ENCODE measurements at places on chromosomes 6 and 20. TPM values are rescaled to one million over a fixed set of nuclear protein-coding genes. Genes with fewer than 3 reads are reported as not detected.

The ELOVL5 gene
- 78.7 TPM for total RNA-seq

The CCR6 gene
- 0.30 TPM for total RNA-seq

The ADAM33 gene
- 53.2 TPM for total RNA-seq

DNA sequence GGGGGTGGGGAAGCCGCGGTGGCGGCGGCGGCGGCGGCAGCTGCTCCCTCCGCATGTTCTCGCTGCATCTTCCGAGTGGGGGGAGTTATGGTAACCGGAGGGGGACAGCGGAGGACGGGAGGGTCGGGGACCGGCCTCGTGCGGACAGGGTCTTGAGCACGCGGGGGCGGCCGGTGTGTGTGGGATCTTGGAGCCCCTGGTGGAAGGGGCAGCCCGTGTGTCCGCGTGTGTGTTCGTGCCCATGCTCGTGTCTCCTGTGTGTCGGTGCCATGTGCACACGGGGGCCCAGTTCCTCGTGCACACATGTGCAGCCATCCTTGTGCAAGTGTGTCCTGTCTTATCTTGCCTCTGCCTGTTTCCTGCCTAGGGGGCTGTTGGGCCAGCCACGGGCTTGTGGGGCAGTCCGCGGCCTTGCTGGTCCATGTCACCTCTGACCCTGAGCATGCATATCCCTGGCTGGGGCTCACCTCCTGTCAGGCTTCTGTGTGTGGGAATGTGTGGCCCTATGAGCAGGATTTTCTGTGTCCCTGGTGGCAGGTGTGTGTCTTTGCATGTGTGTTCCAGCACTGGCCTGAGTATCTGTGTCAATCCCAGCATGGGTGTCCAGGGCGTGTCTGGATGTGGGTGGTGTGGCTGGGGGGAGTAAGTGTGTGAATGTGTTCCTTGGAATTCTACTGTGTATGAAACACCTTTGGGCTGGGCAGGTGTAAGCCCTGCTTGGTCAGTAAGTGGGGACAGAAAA lies 8.5 kb downstream of the SYNGAP1 start:
- peak; percentile 30 for DNase-seq

DNA sequence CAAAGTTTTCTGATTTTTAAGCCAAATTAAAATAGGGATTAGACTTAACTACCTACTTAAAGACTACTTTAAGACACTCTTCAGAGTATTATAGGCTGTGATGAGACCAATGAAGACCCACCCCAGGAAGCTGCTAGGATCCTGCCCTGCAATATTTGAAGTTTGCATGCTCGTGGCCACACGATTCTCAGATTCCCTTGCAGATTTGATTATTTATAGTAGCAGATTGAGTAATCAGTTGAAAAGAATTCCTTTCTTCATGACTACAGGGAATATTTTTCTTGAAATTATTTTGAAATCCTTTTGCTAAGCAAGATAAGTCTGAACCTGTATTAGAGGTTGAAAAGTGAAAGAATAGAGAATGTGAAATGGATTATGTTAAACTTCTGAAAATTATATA lies 122.3 kb downstream of the B3GAT2 start:
- DNase-seq, result no peak

DNA sequence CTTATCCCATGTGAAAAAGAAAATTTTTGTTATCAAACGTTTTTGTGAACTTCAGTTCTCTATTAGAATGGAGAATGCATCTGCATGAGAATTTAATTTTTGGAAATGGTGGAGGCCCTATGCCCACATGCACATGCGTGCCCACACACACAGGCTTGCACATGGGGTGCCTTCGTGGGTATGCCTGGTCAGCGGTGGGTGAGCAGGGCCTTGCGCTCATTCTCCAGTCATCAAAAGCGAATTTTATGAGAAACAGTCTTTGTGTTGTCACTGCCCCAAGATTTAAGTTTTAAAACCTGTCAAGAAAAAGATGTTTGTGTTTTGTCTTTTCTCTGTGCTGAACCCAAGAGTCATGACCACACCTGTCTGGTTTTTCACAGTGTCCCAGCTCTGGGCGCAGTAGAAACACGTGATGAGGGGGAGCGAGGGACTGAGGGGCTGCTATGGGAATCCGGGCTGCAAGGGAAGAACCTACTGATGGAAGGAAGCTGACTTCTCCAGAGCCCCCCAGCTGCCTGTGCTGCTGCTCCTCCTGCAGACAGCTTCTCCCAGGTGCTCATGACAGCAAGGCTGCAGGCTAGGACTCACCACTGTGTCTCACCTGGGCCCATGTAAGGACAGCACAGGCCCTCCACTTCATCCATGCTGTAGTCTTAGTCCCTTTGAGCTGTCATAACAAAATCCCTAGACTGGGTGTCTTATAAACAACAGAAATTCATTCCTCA lies 153.6 kb downstream of the SYCP2 start:
- no peak for DNase-seq

All from skin of body (tissue), 3 donors.